ENCODE measurements at places on chromosomes 12 and 14. TPM values are rescaled to one million over a fixed set of nuclear protein-coding genes. Genes with fewer than 3 reads are reported as not detected.

DNA sequence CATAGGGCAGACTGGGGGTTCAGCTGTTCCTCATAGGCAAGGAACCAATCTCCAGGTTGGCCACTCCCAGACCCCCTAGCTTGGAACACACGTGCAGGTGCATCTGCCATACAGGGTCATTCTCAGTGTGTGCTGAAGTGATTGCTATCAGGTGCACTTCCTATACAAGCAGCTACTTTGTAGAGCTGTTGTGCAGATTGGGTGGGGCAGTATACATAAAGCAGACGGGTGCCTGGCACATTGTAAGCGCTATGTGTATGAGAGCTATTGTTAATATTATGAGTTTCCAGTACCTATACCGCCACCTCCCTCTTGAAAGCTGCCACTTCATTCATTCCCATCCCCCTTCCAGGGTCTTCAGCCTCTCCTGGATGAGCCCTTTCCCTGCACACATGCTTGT, 17.3 kb downstream of the IRF2BPL start:
- no peak for DNase-seq

DNA sequence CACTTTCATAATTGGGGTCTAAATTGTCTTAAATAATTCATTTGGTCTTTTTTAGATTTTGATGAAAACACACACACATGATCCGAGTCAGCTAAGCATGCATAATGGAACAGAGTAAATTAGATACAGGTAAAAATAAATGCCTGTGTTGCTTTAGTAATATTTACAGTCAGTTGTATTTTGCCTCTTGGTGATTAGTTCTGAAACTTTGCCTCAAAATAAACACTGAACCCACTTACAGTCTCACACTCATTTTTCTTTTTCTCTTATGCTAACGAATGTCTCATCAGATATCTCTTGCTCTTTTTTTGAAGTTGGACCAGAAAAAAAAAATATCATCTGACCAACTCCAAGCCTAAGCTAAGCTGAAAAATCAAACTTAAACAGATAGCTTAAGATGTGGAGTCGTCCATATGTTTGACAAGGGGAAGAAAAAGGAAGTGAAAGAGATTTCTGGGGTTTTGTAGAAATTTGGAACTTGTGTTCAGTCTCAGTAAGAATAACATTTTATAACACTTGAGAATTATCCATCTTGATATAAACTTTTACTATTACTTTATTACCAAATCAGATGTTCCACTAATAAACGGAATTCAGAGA, 592.5 kb downstream of the RPL10L start:
- no peak for DNase-seq

The VCPKMT gene
- 5.6 TPM for total RNA-seq

The SOX5 gene
- 5.1 TPM for total RNA-seq

DNA sequence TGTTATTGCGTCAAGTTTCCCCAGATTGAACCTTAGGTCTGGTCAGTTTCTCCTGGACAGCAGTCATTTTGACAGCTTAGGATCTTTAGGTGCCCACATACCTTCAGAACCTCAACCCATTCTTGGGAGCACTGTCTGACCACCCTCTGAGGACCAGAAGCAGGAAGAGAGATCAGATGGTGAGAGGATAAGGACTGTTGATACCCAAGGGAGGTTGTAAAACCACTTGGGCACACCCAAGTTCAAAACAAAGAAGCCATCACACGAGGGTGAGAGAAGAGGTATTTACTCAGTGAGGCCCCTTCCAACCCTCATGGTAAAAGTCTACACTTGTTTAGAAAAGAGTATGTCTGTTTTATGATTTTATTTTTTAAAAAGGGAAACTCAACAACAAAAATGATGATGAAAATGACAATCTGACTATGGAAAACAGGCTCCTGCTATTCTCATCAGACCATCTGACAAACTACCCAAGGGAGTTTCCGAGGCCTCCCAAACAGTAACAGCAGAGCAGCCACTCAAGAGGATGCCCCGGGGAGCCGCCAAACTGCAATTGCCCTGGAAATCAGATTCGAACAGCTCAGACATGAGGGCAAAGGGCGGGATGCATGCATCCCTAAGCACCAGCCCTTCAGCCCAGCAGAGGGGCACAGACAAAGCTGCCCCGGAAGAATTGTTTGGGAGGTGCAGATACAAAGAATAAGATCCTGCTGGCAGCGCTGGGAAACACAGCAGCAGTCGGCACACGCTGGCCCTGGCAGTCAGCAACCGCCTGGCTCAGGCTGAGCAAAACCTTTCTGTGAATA, 162.6 kb upstream of the PLEKHG7 start:
- DNase-seq: no peak

The RASSF3 gene
- total RNA-seq: 12.7 TPM

The GDF3 gene
- not detected for total RNA-seq

GRCh38 chr14:94321421-94322271, 1.5 kb downstream of the SERPINA6 start:
- no peak for DNase-seq

The RIPK3 gene
- total RNA-seq: 11.9 TPM

DNA sequence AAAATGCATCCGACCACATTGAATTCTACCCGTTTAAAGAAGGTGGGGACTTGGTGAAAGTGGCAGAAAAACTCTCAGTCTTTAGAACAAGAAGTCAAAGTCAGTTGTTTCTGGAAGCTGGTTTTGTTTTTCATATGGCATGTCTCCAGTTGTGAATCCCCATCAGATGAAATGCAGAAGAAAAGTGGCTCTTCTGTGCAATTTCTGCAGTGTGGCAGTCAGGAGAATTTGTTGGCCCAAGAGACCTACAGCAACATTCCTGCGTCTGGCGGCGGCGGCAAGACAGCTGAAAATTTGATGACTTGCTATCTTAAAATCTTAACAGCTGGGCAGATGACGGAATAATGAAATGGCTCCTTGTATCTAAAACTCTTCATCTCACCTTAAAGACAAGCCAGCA, 201.5 kb downstream of the FOXN3 start:
- peak; percentile 60 for DNase-seq

DNA sequence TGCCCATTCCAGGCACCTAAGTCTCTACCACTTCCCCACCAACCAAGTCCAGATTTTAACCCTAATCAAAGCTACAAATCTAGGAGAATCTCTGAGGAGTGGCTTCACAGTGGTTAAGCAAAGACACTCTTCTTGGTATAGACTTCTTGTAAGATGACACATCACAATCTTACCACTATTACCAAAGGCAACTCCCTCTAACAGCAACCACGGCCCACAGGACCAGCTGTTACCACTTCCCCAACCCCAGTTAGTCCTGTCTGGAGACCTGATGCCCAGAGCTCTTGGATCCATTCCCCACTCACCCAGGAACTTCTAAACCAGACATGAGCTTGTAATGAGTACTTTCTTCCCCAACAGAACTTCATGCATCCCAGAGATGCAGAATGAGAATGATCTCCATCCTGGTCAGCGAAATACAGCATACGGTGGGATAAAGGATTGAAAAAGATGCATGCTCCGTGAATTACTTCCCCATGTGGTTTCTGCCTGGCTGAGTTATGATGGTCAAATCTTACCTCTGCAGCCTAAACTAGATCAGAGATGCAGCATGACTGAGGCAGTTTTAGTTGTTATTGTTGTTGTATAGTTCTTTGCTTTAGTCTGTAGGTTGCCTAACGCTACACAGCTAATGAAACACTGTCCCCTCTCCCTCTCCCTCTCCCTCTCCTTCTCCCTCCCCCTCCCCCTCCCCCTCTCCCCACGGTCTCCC, 87.7 kb upstream of the FOXN3 start:
- peak; percentile 88 for DNase-seq

GRCh38 chr12:6691473-6691872, 2.3 kb upstream of the ZNF384 start:
- DNase-seq: peak; percentile 93

DNA sequence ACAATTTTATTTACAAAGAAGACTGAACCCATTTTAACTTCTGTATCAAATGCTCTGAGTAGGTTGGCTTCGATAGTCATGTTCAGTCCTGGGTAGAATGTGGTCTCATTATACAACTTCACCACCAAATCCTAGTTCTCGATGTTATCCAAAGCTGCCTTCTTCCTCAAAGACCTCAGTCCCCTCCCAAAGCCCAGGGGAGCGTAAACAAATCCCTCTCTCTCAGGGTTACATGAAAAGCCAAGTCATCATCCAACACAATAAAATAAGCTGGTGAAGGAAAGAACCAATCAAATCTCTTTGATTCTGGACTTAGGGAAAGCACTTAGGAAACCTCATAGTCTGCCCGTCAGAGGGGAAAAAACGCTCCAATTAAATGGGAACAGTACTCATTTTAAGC, 9.1 kb downstream of the PTCSC3 start:
- DNase-seq: no peak

DNA sequence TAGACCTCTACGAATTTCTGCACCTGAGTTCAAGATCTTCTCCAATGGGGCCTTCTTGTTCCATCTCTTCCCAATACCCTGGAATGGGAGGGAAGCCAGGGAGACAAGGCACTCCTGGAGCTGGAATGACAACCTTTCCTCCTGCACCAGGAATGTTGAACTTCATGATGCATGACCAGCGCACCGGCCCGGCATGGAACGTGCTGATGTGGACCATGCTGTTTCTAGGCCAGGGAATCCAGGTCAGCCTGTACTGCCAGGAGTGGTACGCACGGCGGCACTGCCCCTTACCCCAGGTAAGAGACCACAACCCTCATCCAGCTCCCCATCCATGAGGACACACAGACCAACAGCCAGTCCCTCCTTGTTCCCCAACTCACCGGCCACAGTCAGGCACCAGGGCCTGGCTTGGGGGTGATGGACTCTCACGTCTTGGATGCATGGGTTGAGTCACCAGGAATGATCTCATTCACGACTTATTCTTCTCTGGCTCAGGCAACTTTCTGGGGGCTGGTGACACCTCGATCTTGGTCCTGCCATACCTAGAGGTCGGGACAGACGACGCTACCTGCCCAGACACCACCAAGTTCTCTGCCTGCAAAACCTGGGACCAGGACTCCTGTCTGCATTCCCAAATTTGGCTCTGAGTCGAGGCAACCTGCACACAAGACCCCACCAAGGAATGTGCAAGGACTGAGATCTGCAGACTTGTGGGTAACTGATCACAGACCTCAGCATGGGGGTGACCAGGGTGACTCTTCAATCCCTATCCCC, 20.5 kb downstream of the SOAT2 start:
- DNase-seq: peak; percentile 98

DNA sequence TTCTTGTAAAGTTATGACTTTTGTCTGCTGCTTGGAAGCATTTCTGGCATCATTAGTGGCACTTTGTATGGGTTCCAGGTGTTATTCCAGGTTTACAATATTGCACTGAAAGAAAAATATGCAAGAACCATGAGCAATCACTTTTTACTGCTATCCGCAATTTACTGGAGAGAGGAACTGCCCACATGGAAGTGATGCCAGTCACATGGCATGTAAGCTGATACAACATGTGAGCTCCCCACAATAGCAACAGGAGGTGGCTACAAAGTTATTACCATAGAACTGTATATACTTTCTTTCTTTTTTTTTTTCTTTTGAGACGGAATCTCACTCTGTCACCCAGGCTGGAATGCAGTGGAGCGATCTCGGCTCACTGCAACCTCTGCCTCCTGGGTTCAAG, 1012.1 kb downstream of the BCL11B start:
- DNase-seq: no peak

- peak; percentile 82 for DNase-seq
Observed at GRCh38 chr14:20415782-20416206, 2.5 kb upstream of the TEP1 start.

- DNase-seq: peak; percentile 56
Observed at GRCh38 chr12:71636704-71637115, 26.9 kb downstream of the ZFC3H1 start.

The DLGAP5 gene
- 5.1 TPM for total RNA-seq

The CLEC7A gene
- total RNA-seq: under 0.01 TPM

- no peak for DNase-seq
Observed at GRCh38 chr14:23187925-23188324, 4.5 kb upstream of the SLC7A8 start.

The MTERF2 gene
- 3.8 TPM for total RNA-seq

The PPP1R1A gene
- total RNA-seq: 0.36 TPM

The CCND2 gene
- 2.5 TPM for total RNA-seq

The ADAM21 gene
- not detected for total RNA-seq

The CYP27B1 gene
- total RNA-seq: 0.36 TPM

DNA sequence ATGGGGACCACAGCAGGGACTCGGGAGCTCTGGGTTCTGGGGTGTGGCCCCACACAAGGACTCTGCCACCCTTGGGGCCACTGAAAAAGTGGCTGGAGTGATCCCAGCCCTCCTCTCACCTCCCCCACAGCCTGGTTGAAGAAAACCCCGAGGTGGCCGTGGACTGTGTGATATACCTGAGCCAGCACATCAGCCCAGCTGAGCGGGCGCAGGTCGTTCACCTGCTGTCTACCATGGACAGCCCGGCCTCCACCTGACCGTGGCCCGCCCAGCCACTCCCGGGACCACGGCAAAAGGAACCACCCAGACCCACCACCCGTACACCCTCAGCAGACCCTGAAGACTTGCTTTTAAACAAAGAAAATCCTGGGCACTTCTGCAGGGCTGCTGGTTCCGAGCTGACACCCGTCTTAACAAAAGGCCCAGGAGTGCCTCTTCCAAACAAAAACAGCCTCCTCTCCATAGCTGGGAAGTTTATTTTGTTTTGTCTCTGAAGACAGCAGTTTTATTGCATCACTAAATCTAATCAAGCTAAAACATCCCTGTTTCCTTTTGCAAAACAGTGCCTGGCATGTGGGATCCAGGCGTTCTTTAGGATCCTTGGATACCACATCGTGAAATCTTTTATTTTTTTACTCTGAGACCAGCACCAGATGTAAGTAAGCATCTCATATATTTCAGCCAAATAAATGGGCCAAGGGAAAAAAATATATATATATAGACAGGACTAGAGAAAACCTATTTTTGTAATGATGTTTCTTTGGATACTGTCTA, 42.8 kb downstream of the FOXN4 start:
- peak; percentile 49 for DNase-seq

The CDH24 gene
- total RNA-seq: 3.3 TPM

The LRRC9 gene
- not detected for total RNA-seq

DNA sequence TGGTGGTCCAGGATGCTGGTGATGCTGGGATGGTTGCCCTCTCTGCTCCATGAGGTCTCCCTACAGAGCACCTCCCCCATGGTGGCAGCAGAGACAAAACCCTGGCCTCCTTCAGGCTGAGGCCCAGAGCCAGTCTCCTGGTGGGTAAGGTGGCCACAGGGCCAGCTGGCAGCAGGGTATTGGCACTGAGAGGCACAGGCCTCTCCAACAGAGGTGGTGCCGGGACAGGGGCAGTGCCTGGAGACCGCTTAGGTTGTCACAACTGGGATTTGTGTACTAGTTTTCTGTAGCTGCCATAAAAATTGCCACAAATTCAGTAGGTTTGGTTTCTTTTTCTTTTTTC, 6.1 kb upstream of the MTA1 start:
- peak; percentile 45 for DNase-seq

- no peak for DNase-seq
Observed at GRCh38 chr12:32737715-32738114, 18.0 kb downstream of the YARS2 start.

All from osteoblast (primary cell).